Chondrocyte (in vitro differentiated cells): ENCODE measurements at places on chromosomes 5 and 9. TPM values are rescaled to one million over a fixed set of nuclear protein-coding genes. Genes with fewer than 3 reads are reported as not detected.

Gene C5orf46
- 7.8 to 9.8 TPM in 2 of 3 replicates, not detected in the other for total RNA-seq

Gene FGF10
- total RNA-seq, result not detected in 3 replicates

Gene ALG2
- 32.2 to 34.3 TPM (median 33.9 TPM) in 3 replicates for total RNA-seq

Gene TMEM174
- not detected in 3 replicates for total RNA-seq

Gene CDHR2
- 0.40 to 1.5 TPM (median 0.46 TPM) in 3 replicates for total RNA-seq

Gene NDOR1
- total RNA-seq, result 10.8 to 17.7 TPM (median 13.2 TPM) in 3 replicates

Gene SIMC1
- total RNA-seq, result 17.4 to 20.3 TPM (median 19.1 TPM) in 3 replicates

Gene DIRAS2
- 10.5 to 20.2 TPM (median 10.9 TPM) in 3 replicates for total RNA-seq

Gene GARIN3
- not detected in 3 replicates for total RNA-seq

Gene FOXD4L5
- 0.10 to 0.51 TPM (median 0.18 TPM) in 3 replicates for total RNA-seq

Gene NDUFA8
- 47.9 to 62.6 TPM (median 49.7 TPM) in 3 replicates for total RNA-seq

Gene DND1
- 1.3 to 1.5 TPM (median 1.3 TPM) in 3 replicates for total RNA-seq

Gene KIAA1958
- total RNA-seq, result 3.1 to 4.4 TPM (median 3.8 TPM) in 3 replicates

Gene STC2
- total RNA-seq, result 321 to 1,121 TPM (median 1,110 TPM) in 3 replicates

Gene KIF4B
- 0.07 TPM in 1 of 3 replicates, not detected in the others for total RNA-seq

Gene TXNDC8
- total RNA-seq, result not detected in 3 replicates

Gene MVB12B
- 13.1 to 15.3 TPM (median 13.9 TPM) in 3 replicates for total RNA-seq

Gene TRUB2
- total RNA-seq, result 19.8 to 22.2 TPM (median 20.8 TPM) in 3 replicates

Gene CCL19
- not detected in 3 replicates for total RNA-seq

Gene LCNL1
- total RNA-seq, result 0.15 to 5.8 TPM (median 5.2 TPM) in 3 replicates

Gene PCDHGC3
- total RNA-seq, result 68.9 to 91.8 TPM (median 90.8 TPM) in 3 replicates

Gene CCDC187
- not detected in 3 replicates for total RNA-seq

Gene EQTN
- not detected in 3 replicates for total RNA-seq

Gene LCN10
- total RNA-seq, result not detected in 3 replicates

Gene STPG3
- total RNA-seq, result not detected in 3 replicates

Gene KLF9
- 29.8 to 32.7 TPM (median 31.0 TPM) in 3 replicates for total RNA-seq

Gene NIPAL4
- total RNA-seq, result 0.41 to 0.87 TPM (median 0.60 TPM) in 3 replicates

Gene PCDHGC5
- 1.7 to 3.6 TPM (median 2.0 TPM) in 3 replicates for total RNA-seq
